DMS53 (cell line): ENCODE measurements at places on chromosomes 16 and 17.

DNA sequence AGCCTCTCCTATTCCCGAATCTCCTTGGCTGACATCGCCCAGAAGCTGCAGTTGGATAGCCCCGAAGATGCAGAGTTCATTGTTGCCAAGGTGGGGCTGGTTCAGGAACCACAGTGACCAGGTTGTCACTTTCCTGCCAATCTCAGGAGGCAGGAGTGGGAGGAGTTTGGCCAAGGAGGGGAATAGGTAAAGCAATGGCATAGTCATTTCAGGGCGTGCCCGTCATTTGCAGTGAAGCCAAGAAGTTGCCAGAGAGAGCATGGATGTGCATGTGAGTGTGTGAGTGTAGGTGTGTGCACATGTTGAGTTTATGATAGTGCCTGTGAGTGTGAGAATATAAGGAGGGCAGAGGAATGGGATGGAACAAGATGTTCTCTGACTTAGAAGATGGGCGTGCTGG, 14.8 kb downstream of the PSMD3 start:
- no peak for DNase-seq

DNA sequence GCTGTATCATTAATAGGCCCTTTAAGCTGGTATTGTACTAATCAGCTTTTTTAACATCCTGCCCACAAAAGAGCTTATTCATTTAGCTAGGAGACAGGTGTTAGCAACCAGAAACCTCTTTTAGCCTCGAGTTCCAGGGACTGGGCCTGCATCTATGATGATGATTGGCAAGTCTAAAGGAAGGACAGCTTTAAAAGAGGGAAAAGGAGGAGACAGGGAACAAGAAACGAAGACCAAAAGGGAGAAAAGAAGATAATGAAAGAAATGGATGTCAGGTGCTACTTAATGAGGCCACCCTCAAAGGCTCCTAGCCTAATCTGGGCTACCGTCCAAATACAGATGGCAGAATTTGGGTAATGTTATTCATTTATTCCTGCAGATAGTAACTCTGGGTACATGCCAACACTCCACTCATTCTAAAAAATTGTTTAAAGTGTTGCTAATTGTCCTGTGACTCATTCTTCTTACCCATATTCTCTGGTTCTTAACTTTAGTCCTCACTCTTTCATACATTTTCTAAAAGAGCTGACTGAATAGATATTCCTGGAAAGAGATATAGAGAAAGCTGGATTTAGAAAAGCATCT, 18.7 kb upstream of the RFFL start:
- no peak for DNase-seq

- peak; percentile 97 for DNase-seq
Measured at GRCh38 chr17:2892305-2892971, 96.2 kb downstream of the RAP1GAP2 start.

GRCh38 chr16:11546608-11547061, 40.1 kb downstream of the LITAF start:
- DNase-seq = peak; percentile 4

- DNase-seq = peak; percentile 98
Measured at GRCh38 chr16:85448557-85449190, 164.4 kb upstream of the GSE1 start.

GRCh38 chr17:74623693-74624093, at the start of gene CD300E:
TSS of gene CD300E (minus strand) at chr17:74623738. CDS start at chr17:74623621, 117 bp downstream.
- no peak for DNase-seq

DNA sequence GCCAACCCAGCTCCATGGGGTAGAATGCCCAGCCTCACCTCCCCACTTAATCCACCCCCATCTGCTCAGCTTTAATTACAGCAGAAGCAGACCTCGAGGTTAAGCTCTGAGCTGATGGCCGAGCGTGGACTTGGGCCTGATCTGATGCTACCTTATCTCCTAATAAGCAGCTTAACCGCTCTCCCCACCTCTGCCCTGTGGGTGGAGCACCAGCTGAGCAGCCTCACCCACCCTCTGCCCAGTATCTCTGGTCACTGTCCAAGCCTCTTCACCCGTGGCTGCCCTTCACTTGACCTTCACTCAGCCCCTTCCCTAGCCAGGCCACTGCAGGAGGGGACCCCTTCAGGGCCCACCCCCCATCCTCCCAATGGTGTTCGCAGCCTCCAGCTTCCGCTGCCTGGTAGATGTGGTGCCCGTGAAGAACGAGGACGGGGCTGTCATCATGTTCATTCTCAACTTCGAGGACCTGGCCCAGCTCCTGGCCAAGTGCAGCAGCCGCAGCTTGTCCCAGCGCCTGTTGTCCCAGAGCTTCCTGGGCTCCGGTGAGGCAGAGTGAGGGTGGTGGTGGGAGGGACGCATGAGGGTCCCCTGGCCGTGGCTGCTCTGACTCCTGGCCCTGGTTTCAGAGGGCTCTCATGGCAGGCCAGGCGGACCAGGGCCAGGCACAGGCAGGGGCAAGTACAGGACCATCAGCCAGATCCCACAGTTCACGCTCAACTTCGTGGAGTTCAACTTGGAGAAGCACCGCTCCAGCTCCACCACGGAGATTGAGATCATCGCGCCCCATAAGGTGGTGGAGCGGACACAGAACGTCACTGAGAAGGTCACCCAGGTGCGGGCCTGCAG, 6.8 kb downstream of the KCNH6 start:
- DNase-seq = no peak

GRCh38 chr16:35411156-35411555, 1951.7 kb downstream of the TP53TG3F start:
- DNase-seq = no peak

GRCh38 chr16:27528294-27528693, 21.4 kb downstream of the GTF3C1 start:
- no peak for DNase-seq

DNA sequence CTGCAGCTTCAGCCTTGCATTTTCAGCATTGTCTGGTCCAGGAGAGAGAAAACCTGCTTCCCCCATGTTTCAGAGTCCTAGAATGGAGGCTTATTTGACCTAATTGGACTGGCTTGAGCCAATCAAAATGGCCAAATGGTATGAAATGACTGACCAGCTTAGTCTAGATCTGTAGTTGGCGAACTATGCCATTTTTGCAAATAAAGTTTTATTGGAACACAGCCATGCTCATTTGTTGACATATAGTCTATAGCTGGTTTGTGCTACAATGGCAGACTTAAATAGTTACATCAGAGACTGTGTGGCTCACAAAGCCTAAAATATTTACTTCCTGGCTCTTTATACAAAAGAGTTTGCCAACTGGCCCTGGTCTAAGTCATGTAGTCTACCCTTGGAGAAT, 180.8 kb downstream of the HS3ST3B1 start:
- no peak for DNase-seq

GRCh38 chr17:79945591-79946255, 89.9 kb downstream of the TBC1D16 start:
- no peak for DNase-seq

DNA sequence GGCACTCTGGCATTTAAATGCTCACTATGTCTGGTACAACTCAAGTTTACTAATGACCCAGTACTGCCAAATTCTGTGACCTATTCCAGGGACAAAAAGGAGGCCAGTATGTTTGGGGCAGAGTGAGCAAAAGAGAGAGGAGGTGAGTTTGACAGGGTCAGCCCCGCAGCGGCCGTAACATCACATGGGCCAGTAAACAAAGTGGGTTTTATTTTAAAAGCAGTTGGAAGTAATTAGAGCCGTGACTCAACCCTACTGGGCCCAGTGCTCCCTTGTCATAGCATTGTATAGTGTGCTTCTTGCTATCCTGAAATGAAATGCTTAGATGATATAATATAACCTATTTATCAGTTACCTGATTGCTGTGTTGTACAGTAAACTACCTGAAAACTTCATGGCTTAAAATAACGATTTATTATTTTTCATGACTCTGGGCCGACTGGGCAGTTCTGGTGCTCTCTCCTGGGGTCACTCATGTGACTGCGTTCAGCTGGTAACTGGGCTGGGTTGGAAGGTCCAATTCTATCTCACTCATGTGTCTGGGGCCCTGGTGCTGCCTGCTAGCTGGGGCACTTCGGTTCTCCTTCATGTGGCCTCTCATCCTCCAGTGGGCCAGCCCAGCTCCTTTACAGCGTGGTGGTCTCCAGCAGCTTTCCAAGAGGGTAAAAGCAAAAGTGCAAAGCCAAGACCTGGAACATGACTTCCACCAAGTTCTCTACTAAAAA, 27.4 kb downstream of the IQCK start:
- no peak for DNase-seq

DNA sequence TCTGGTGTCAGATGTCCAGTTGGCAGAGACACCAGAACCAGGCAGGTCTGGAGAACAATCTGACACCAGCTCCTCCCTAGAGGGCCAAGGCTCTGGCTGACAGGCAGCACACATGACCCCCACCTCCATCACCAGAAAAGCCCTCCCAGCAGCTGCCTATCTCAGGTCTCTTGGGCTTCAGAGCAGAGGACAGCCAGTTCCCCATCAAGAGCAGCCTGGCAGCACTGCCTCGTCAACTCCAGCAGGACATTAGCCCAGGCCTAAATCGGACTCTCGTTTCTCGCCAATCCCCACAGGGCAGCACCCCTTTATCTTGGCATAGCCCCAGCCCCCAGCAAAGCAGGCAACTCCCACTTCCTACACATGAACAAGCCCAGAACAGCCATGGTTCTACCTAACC, 4.4 kb downstream of the JUP start:
- no peak for DNase-seq
